ENCODE measurements at places on chromosomes 11 and 22. TPM values are rescaled to one million over a fixed set of nuclear protein-coding genes. Genes with fewer than 3 reads are reported as not detected.

Gene TRIM51
- total RNA-seq, result not detected

DNA sequence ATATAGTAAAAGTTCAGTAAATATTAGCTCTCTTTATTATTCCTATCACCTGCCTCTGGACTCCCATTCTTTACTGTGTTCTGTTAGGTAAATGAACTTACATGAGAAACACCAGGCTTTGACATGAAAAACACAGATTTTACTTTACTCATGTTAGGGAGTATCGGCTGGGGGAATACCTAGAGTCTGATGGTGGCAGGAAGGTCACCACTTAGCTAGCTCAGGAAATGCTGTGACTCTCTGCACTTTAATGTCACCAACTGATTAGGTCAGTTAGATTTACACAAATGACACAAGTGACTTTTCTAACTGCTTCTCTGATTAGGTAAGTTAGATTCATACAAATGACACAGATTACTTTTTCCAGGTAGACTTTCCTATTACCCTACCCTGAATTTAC lies 225.1 kb downstream of the SWAP70 start:
- no peak for DNase-seq

DNA sequence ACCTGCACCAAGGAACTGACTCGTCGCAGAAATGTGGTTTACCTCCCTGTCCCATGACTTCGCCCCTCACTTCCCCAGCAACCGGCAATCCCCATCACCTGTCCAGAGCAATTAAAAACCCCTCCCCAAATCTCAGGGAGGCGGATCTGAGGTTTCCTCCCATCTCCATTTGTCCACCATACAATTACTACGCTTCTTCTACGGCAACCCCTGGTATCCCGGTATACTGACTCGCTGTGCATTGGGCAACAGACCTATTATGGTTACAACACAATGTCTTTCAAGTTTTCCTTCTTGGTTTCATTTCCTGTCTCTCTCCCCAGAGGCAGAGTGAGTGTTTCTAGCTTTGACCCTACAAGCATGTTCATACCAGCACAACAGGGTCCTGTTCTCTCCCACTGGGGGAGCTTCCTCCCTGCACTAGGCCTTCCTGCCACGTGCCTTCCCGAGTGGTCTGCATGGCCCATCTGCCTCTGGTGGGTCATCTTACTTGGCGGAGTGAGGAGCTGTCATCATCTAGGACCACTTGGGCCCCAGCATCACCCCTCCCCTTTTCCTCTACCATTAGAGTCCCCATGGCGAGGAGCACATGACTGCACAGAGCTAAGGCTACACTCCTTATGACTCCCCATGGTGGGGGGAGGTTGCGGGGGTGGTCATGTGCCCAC lies 30.3 kb upstream of the NAP1L4 start:
- DNase-seq, result no peak

Gene CCDC15
- total RNA-seq, result 0.99 TPM

- no peak for DNase-seq
Observed at GRCh38 chr11:30174265-30175020, 56.4 kb upstream of the FSHB start.

- DNase-seq, result no peak
Observed at GRCh38 chr11:33634291-33634834, 66.3 kb downstream of the C11orf91 start.

Gene TMEM191B
- total RNA-seq, result 0.36 TPM

Gene C1QTNF4
- 6.1 TPM for total RNA-seq

DNA sequence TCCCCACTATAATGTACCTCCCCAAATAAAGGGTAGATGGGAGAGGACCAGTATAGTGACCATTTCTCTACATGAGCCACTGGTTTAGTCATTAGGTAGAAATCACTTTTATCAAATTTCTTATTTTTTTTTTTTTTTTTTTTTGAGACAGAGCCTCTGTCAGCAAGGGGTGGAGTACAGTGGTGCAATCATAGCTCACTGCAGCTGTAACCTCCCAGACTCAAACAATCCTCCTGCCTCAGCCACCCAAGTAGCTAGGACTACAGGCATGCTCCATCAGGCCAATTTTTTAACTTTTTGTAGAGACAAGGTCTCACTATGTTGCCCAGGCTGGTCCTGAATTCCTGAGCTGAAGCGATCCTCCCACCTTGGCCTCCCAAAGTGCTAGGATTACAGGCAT lies 322.4 kb downstream of the TTC28 start:
- no peak for DNase-seq

DNA sequence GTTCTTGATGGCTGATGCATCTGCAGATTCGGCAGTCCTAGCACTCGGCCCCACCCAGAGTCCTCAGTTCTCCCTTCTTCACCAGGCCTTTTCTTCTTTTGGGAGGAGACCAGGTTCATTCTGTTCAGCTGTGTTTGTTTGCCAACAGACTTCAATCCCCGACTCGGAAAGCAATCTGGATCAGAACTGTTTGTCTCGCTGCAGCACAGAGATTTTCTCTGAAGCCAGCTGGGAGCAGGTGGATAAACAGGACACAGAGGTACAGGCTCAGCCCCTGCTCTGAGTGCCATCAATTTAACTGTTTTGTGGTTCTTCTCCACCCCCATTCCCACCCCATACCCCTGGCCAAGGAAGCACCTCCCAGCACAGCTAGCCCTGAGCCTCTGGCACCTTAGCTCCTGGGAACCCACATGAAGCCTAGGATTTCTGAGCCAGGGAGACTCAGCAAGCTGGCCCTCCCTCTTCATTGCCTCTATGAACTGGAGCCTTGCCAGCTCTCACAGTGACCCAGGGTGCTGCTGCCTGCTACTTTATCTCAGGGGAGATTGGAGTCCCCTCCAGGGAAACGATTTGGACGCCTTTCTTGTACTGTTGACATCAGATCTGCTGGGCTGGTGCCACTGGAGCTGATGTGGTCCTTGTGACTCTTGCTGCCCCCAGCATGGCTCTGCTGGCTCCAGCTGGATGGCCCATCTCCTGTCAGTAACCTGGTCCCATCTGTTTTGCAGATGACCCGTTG lies 58.2 kb upstream of the HORMAD2 start:
- no peak for DNase-seq

DNA sequence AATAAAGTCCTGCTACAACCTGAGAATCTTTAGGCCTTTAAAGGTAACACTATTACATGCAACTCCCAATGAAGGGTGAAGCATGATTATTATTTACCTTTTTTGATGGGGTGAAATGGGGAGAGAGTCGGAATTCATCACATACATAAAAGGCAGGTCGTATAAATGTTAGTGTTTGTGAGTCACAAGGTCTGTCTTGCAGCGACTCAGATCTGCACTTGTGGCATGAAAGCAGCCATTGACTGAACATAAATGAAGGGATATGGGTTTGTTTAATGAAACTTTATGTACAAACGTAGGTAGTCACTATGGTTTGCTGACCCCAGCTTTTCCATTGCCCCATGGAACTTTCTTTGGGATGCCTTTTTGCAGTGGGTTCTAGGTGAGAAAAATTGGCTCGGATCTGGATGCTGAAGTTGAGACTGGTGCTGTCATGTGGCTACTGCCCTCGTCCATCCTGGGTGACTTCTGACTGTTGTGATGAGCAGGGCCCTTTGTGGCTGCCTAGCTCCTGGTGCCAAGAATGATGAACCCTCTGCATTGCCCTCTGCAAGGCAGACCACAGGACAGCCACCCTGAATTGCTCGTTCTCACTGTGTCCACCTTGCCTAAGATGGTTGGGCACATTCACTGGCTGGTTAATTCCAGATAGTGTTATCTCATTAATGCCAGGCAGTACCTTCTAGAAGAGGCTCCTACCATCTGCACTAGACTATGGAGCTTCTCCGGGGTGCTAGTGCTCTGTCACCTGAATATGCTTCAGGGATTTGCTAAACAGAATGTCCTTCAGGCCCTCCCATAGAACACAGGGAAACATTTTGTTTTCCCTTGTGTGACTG lies 11.3 kb downstream of the GGTLC2 start:
- DNase-seq, result no peak

Gene LMO1
- not detected for total RNA-seq

Gene GLB1L2
- 108 TPM for total RNA-seq

DNA sequence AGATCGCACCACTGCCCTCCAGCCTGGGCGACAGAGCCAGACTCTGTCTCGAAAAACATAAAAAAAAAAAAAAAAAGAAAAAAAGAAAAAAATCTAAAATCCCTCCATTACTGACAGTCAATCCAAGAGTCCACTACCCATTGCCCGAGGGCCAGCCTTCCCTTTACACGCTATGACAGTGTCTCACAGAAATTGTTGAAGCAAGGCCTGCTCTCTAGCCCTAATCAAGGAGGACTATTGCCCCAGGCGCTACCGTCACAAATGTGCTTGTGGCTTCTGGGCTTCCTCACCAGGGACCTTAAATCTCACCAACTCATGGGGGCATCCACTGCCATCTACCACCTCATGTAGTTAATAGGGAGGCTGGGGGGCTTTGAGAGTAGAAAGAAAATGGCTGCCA lies 49.9 kb downstream of the UBASH3B start:
- no peak for DNase-seq

Gene POU2AF2
- not detected for total RNA-seq
